ENCODE measurements at places on chromosomes 1 and 21.

DNA sequence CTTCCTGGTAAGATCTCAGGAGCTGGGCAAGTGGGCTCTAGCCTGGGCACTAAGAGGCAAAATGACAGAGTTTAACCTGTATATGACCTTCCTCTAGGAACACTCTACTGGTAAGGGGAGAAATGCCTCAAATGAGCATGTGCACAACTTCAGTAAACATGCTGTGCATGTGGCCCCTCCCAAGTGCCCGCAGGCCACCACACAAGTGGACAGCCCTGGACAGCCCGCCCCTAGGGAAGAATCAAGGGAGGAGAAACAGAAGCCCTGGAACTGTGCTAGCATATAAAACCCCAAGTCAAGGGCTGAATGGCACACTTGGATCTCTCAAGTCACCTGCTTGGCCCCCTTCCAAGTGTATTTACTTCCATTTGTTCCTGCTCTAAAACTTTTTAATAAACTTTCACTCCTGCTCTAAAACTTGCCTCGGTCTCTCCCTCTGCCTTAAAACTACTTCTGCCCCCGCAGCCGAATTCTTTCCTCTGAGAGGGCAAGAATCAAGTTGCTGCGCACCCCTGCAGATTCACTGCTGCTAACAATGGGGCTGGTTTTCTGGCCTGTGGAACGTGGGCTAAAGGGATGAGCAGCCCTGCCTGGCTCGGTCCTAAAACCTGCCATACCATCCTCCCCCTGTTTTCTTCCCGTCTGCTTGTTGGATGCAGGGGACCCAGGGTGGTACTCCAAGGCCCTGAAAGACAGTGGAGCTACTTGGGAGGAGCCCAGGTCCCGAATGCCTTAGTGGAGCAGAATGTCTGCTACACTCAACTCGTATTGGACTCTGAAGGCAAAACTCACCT lies 93.5 kb downstream of the IER5 start:
- DNase-seq, result no peak

DNA sequence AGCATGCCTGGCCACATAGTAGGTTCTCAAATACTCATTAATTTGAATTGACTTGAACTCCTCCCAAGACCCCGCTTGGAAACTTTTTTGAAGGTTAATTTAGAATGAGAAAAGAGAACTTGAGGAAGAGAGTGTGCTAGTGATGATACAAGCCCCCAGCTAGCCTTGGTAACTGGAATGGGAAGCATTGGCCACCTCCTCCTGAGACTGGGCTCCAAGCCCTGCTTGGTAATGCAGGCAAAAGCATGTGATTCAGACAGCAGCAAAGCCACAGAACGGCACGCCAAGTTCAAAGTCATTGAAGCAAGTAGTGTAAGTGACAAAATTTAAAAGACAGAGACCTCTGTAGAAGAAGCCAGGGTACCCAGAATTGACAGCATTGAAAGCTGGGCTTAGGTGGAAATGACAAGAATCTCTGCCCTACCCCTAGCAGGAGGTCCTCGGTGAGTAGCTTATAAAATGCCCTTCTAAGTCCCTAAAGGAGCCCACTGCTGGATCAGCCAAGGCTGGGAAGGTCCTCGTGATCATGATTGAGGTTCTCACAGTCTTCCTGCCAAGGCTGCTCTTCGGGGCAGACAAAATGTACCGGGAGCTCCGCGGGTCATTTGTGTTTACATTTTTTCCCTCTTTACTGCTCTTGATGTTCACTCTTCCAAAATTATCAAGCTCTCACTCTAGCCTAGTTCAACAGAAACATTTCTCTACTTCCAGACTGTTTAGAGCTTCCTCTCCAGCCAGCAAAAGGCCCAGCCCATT lies 99.4 kb downstream of the TSEN15 start:
- no peak for DNase-seq

GRCh38 chr1:232184561-232185530 lies 445.1 kb downstream of the SIPA1L2 start:
- DNase-seq, result no peak

- DNase-seq, result no peak
Observed at GRCh38 chr1:76294482-76295194, 220.1 kb downstream of the ST6GALNAC3 start.

GRCh38 chr1:246497331-246497915 lies 9.7 kb downstream of the SMYD3 start:
- no peak for DNase-seq

GRCh38 chr1:105137543-105138457 lies 1388.1 kb downstream of the AMY1C start:
- DNase-seq, result no peak

- peak; percentile 45 for DNase-seq
Observed at GRCh38 chr21:45074048-45074817, at the start of gene ADARB1. Gene ADARB1 (plus strand): TSS chr21:45074580. CDS start chr21:45171657, 97,077 bp downstream.

DNA sequence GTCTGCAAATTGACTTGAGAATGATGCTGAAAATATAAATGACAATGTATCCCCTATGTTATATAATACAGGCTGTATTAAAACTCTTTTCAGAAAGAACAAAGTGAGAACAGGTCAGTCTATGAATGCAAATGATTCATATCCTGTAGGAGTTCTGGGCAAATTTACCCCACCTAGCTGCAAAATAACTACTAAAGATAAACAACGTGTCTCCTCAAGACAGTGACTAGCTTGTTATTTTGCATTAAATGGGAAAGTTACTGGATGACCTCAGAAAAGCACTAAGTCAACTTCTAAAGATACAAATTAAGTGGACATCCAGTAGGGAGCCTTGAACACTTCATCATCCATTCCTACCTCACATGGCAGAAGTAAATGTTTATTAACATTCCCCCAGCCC lies 11.1 kb downstream of the RNF19B start:
- no peak for DNase-seq

- DNase-seq, result no peak
Observed at GRCh38 chr1:177984136-177984525, 14.3 kb upstream of the SEC16B start.

DNA sequence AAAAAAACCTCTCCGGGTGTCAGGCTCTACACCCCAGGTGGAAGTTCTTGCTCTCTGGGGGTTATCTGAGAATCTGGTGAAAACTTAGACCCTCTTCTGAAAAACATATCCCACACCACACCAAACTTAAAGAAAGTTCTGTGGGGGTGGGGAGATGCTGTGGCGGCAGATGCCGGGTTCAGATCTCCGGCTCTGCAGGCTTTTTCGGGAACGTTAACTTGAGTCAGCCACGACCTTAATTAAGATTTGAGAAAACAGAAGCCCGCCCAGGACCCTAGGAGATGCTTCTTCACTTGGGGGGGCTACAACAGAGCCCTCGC lies 2.3 kb downstream of the RCC2 start:
- no peak for DNase-seq

DNA sequence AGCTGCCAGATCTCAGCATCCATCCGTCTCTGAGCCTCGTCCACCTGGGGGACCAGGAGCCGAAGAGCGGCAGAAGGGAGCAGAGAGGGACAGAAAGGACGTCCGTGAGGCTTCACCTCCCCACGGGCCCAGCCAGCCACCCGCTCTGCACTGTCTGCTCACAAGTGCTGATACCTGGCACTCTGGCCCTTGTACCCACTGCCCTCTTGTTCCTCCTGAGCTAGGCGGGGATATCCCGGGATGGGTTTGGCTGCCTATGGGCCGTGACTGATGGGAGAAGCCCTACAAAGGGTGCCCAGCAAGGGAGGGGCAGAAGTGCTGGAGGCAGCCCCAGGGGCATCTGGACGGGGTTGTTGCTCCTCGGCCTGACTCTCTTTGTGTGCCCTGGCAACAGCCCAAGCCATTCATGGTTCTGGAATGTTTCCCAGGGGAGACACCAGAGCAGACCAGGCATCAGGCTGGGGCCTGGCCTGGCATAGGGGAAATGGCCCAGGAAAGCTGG lies 57.6 kb downstream of the LDLRAD2 start:
- peak; percentile 73 for DNase-seq

DNA sequence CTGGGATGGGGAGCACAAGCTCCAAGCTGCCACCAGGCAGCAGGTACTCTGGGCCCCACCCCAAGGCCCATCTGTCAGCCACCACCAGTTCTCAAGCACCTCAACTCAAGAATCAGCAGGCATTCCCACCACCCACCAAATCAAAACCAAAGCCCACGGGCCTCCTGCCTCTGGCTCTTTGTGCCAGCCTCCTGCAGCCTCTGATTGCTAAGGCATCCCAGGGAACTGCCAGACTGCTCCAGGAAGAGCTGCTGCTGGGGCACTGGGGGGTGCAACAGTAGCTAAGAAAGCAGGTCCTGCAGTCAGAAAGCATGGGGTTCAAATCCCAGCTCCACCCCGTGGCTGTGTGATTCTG lies 34.7 kb downstream of the CHD5 start:
- DNase-seq, result no peak

DNA sequence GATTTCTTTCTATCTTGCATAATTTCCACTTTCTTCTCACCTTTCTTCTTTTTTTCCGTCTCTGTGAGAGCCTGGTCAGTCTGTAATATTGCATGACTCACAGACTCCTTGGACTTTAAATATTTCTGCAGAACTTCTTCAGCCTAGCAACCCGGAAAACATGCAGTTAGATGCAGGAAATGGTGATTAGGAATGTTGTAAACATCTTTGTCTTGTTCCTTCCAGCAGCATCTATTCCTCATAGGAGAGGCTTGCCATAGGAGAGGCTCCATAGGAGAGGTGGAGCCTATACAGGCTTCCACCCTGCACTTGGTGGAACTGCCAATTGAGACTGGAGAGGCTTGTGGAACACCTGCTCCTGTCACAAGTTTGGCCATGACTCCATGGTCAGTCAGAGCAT lies 10.0 kb downstream of the GBP5 start:
- DNase-seq, result no peak

DNA sequence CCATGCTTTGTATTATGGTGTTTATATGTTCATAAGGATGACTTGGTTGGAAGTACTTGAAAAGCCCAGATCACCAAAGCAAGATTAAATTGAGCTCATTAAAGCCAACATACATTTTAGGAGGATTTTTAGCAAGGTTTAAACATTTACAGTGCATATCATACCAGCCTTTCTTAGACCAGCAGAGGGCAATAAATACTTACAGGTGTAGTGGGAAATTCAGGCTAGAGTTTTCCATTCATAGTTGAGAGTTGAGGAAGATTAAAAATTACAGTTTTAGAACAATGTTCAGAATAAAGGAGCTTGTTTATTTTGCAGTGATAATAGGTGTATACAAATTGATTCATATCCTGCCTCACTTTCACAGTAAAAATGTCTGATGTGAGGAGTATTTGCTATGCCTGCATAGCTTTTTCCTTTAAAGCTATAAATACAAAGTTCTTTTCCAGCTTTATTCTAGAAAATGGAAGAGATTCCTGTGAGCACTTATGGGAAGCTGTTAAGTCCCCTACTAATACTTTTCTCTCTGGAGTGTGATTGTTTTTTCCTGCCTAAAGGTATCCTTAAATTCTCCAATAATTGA lies 35.3 kb downstream of the DTL start:
- DNase-seq, result no peak
